Stimulated activated CD4-positive, alpha-beta T cell treated with anti-CD3 and anti-CD28 coated beads, Interleukin-2, amount 100 ng/mL, for 4 hours (primary cell): ENCODE measurements at places on chromosomes 7 and 10.

- no peak for DNase-seq
Measured at GRCh38 chr7:17682586-17682985, 257.7 kb downstream of the SNX13 start.

DNA sequence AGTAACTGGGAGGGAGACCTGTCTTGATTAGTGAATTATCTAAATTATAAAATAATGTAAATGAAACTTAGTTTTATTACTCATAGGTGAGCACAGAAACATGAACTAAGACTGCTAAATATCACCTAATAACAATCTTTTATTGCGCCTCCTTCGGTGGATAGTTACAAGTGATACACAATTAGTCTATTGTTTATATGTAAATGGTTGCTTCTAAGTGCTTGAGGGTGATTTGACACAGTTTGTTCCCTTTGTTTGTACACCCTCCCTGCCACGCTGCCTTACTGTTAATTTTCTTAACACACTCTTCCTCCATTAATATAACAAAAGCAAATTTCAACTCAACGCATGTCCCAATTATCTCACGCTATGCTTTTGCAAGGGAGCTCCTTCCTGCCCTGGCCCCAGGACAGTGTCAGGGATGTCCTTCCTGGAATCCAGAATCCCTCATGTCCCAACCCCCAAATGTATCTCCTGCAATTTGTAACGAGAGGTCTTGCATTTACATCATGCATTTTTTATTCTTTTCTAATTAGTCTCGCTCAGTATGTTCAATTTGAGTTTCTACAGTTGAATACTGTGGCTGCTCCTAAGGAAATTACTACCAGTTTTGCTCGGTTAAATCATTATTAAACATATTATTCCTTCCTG, 4.2 kb downstream of the NPSR1 start:
- DNase-seq, result no peak

- no peak for DNase-seq
Measured at GRCh38 chr10:63553031-63553430, 31.8 kb downstream of the REEP3 start.

- no peak for DNase-seq
Measured at GRCh38 chr10:96610817-96611216, 24.0 kb upstream of the TM9SF3 start.

DNA sequence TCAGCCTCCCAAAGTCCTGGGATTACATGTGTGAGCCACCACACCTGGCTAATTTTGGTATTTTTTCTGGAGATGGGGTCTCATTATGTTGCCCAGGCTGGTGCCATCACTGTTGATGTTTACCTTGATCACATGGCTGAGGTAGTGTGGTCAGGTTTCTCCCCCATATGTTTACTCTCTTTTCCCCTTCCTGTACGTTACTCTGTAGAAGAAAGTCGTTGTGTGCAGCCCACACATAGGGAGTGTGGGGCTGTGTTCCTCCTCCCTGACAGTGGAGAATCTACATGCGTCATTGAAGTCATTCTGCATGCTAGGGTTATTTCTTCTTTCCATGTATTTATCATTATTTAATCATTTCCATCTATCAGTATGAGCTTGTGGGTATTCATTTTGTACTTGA, 16.3 kb upstream of the ORAI2 start:
- DNase-seq, result no peak

DNA sequence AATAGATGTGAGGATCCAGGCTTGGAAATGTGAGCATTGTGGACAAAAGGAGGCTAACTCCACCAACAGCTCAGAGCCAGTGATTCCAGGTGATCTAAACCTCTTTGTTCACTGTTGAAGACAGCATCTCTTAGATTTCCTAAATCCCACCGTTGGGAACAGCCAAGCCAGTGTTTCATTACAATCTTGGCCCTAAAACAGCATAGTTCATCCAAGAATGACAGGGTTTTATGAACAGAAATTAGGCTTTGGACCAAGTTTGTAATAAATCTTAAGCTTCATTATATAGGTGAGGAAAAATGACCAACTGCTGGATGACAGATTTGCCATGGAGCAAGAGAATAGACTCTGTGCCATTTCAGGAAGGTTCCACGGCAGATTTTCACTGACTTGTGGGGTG, 65.8 kb downstream of the MTURN start:
- DNase-seq, result no peak

DNA sequence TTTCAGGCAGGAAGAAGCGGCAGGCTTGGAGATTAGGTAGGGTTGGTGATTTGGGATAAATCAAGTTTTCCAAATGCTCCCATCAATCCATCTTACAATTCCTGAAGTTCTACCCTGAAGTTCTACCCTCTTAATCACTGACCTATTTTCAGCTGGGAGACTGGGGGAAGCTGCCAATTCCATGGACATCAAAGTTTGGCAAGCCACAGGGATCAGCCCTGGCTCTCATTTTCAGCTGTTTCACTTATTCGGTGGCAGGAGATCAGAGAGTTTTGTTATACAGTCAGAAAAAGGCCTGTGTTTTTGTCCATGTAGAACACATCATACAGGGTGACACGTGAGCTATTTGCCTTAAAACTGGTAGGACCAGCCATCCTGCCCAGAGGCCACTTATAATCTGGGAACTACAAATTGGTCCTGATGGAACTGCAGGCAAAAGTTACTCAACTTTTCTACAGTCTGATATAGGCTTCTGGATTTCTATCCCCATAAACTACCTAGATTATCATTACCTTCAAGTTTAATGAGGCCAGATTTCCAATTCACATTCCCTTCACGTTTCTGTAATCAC, 112.9 kb upstream of the ZNF746 start:
- no peak for DNase-seq

DNA sequence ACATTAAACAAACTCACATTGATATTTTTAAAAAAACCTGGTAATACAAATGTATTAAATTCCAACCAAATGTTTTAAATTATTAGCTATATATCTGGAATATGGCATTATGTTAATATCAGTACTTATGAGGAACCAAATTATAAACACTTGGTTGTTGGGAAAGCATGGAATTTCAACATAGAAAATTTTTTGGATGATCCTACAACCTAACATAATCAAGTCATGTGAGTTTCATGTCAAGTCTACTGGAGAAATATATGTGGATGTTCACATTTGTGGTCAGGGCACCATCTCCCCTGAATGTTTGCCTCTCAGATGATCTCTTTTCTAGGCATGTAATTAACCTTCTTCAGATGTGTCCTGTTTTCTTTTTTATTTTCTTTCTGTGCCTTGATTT, 5.2 kb upstream of the POT1 start:
- DNase-seq, result no peak

- DNase-seq, result no peak
Measured at GRCh38 chr10:104084482-104085142, 1.1 kb downstream of the COL17A1 start.

DNA sequence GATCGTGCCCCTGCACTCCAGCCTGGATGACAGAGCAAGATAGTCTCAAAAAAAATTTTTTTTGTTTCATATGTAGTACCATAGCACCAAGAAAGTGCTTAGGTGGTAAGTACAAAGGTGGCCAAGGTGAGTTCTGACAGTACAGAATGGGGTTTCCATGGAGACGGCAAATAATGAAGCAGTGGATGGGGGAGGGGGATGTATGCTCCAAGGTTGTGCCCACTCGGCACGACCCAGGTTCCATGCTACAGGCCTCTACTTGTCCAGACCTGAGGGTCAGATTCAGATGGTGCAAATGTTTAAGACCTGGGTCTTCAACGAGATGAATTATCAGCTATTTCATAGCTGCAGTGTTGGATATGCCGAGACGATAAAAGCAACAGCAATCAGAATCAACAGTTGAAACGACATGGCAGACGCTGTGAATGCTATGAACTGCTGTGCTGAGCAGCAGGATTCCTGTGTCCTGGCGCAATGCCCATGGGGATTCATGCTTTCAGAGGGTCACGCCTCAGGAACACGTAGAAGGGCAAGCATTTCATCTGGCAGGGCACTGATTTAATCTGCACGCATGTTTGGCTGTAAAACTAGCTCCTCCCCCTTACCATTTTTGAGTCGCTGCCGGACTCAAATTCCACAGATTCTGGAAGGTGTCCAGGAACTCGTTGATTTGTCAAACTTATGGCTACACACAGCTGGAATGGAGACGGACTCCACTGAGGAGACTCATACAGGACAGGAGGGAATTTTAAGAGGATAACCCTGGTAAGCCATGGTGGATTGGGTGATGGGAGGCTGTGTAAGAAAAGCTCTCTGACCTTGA, 256.5 kb downstream of the FRMD4A start:
- no peak for DNase-seq

DNA sequence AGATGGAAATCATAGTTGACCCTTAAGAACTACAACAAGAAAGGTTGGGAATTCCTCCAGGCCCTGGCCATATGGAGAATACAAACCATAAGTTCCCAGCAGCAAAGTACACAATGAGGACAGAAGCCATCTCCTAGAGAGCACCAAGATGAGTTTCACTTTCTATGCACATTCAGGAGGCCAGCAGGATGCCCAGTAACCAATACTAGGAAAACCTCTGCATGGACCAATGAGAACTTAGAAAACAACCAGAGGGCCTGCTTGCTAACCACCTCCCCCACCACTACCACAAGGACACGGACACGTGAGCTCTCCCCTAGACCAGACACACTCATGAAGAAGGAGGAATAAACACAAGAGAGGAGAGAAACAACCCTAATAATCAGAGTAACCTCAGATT, 56.3 kb downstream of the IFIT5 start:
- DNase-seq, result no peak

- no peak for DNase-seq
Measured at GRCh38 chr10:117421985-117422384, 46.7 kb upstream of the PDZD8 start.

- no peak for DNase-seq
Measured at GRCh38 chr10:78545756-78546155, 512.1 kb downstream of the RPS24 start.

DNA sequence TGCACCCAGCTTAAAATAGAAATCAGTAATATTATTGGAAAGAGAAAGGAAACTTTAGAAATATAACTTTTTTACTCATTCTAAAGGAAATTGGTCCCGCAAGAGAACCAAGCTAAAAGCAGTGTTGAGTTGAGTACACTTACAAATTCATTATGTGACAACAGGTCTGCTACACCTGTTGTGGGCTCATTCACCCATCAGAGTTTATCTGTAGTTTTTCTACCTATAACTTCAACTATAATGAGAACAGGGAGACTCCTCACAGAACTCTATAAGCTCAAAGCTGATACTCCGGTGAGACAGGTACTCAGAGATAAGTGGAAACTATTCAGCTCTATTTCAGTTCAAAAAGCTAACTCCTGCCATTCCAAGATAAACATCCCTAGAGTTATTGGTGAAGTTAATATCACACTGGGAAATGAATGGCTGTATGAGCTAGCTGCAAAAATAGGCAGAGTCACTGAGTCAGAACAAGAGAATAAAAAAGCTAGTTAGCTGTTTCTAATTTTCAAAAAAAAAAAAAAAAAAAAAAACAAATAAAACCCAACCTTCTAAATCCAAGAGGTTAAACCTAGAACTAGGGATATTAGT, 121.3 kb downstream of the PPP1R3A start:
- DNase-seq, result no peak

- no peak for DNase-seq
Measured at GRCh38 chr10:118629211-118629610, 33.8 kb upstream of the PRLHR start.

- DNase-seq, result no peak
Measured at GRCh38 chr7:36874041-36874440, 149.7 kb upstream of the AOAH start.

DNA sequence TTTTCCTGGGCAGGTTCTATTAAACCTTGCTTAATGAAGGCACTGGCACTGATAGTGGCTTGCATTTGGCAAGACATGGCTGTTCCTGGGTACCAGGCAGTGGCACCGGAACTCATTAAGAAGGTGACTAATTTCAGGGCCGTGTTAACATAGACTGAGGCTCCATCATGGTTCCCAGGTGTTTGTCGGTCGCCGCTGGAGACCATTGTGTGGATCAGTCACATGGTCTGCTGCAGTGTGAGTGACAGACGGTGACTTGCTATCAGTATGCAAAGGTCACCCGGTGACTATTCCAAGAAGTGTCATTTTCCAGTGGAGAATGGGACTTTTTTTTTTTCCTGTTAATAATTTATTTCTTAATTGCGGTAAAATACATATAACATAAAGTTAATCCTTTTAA, 106.3 kb downstream of the INSYN2A start:
- no peak for DNase-seq

DNA sequence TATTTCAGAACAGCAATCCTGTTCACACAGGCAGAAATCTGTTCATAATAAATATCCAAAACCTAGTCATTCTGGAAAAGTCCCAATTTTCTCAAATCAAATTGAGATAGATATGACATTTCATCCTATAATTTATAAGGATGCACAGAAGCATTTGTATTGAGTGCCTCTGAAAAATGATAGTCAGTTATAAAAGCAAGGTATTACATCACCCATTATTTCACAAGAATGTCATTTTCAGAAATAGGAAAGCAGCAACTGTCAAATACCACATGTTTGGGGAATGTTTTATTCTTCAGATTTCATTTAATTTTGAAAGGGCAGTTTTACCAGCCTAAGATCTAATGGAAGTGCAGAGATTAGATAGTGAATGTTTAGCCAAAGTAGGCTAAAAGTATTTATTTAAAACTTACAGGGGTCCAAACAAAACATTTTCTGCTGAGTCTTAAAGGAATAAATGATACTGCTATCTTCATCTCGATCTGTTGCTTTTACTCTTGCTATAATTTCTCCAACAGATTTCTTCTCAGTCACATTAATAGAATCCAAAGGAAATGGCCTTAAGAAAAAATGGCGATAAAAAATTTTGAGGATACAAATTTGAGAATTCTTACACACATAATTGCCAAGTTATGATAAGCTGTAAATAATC, 185.8 kb downstream of the HGF start:
- no peak for DNase-seq

- no peak for DNase-seq
Measured at GRCh38 chr10:125200396-125200795, 40.0 kb upstream of the CTBP2 start.

GRCh38 chr10:11073410-11073809, 55.7 kb downstream of the CELF2 start:
- DNase-seq, result no peak

- no peak for DNase-seq
Measured at GRCh38 chr7:20238754-20239324, 21.7 kb upstream of the MACC1 start.

- DNase-seq, result no peak
Measured at GRCh38 chr10:8044908-8045725, 9.4 kb upstream of the GATA3 start.

GRCh38 chr7:73446682-73447081, 13.1 kb downstream of the FZD9 start:
- no peak for DNase-seq

DNA sequence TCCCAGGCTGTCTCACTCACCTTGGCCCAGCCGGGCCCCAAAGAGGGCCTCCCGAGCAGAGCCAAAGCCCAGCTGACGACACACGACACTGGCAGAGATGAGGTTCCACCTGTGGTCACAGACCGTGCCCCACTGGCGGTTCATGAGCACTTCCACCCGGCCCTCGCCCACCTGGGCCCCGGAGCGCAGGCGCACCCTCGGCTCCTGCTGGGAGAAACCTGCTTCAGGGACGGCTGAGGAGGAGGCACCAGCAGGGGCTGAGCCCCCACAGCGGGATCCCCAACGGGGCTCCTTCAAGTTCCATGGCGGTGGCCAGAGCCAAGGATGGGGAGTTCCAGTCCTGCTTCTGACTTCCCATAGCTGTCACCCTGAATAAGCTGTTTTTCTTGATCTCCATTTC, 10.0 kb downstream of the LOXL4 start:
- no peak for DNase-seq

GRCh38 chr7:138154661-138155060, 78.4 kb downstream of the AKR1D1 start:
- no peak for DNase-seq

GRCh38 chr7:54255242-54255641, 286.9 kb upstream of the VSTM2A start:
- no peak for DNase-seq
